ENCODE measurements at places on chromosomes 3 and 15. TPM values are rescaled to one million over a fixed set of nuclear protein-coding genes. Genes with fewer than 3 reads are reported as not detected.

GRCh38 chr3:131223373-131224289 lies 157.9 kb upstream of the NUDT16 start:
- no peaks in the 10 kb centered on the region for H3K27me3 ChIP-seq
- H3K36me3 ChIP-seq: no peaks in the 10 kb centered on the region
- H3K27ac ChIP-seq: no peak overlapping the region
- H3K4me3 ChIP-seq: no peak overlapping the region
- DNase-seq: no peak

GRCh38 chr3:52777127-52777958 lies at the start of gene ITIH1:
ITIH1 (plus strand) TSS chr3:52777599; CDS start chr3:52777616, 17 bp downstream.
- no peaks in the 10 kb centered on the region for H3K36me3 ChIP-seq
- no peak for DNase-seq
- no peak within 1 kb of the TSS for H3K4me3 ChIP-seq
- H3K4me1 ChIP-seq: no peaks in the 10 kb centered on the region
- H3K27ac ChIP-seq: no peak within 1 kb of the TSS

GRCh38 chr15:33968821-33969220 lies 524 bp downstream of the CHRM5 start:
- no peaks in the 10 kb centered on the region for H3K4me1 ChIP-seq
- H3K36me3 ChIP-seq: no peaks in the 10 kb centered on the region
- DNase-seq: no peak
- no peaks in the 10 kb centered on the region for H3K27me3 ChIP-seq
- no peak overlapping the region for H3K27ac ChIP-seq
- H3K4me3 ChIP-seq: no peak overlapping the region

DNA sequence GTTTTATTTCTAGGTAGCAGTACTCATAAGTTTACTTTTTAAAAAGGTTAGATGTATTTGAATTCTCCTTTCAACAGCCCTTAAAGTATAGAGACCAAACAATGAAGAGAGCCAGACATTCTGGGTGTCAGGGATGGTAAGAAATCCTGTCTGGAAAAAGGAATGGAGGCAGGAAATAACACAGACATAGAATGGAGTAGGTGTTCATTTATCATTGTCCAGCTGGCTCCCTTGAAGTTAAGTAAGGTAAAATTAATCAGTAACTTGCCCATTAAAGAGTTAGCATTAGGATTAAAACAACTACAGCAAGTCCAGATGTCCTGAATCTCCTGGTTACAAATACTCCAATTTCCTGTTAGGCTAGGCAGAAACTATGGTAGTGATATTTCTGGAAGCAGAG lies 13.5 kb upstream of the SUCNR1 start:
- no peak overlapping the region for H3K27ac ChIP-seq
- DNase-seq: no peak
- H3K4me1 ChIP-seq: no peaks in the 10 kb centered on the region
- no peaks in the 10 kb centered on the region for H3K36me3 ChIP-seq

The IL17RD gene
- total RNA-seq: 2.5 TPM
